ENCODE measurements at places on chromosomes 6 and 20.

GRCh38 chr20:43541214-43541613 is 17.6 kb upstream of the SGK2 start:
- no peak for DNase-seq

GRCh38 chr20:50317609-50318008 is 127.0 kb downstream of the CEBPB start:
- no peak for DNase-seq

DNA sequence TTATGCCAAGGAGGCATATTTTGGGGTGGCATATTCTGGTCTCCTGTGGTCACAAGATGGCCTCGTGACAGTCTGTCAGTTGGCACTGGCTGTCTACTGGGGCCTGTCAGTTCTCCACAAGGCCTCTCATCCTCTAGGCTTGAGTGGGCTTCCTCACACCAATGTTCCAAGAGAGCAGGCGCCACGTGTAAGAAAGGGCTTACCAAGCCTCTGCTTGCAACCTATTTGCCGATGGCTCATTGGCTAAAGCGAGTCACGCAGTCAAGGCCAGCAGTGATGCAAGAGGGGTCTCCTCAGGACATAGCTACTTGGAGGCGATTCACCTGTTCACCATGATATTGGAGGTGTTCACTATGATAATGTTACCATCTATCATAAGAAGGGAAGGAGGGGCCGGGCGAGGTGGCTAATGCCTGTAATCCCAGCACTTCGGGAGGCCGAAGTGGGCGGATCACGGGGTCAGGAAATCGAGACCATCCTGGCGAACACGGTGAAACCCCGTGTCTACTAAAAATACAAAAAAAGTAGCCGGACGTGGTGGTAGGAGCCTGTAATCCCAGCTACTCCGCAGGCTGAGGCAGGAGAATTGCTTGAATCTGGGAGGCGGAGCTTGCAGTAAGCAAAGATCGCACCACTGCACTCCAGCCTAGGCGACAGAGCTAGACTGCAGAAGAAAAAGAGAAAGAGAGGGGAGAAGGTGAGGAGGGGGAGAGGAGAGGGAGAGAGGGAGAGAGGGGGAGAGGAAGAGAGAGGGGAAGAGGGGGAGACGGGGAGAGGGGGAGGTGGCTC is 35.3 kb downstream of the C6orf52 start:
- no peak for DNase-seq

DNA sequence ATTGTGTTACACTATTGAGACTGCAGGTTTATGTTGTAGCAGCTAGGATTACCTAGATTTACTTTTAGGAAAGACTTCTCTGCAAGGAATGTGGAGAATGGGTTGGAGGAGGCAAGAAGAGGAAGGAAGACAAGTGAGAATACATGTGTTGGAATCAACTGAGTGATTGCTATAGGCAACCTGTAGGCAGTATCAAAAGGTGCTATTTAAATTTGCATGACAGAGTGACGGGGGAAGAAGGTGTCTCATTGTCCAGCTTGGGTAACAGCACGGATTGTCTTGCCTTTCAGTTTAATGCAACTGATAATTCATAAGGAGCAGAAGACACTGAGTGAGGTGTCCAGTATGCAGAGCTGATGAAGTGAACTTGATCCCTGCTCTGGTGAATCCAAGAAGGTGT is 19.4 kb downstream of the SERPINB9 start:
- no peak for DNase-seq

DNA sequence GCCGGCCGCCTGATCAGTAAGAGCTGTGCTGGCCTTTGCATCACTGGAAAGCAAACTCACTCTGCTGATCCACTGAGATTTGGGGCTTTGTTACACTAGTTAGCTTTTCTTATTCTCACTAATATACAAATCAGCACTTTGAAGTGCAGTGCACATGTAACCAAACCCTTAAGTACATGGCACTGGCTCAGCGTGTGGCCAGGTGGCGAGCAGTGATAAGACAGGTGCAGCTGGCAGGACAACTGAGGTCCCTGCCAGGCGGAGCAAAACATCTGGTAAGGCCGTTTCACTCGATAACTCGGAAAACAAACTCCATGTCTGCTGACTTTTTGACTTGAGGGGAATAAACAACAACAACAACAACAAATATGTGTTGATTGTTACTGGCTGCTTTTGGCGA is 11.0 kb downstream of the GFRA4 start:
- DNase-seq, result no peak

Data from effector CD8-positive, alpha-beta T cell (primary cell).